ENCODE measurements at places on chromosomes 2 and 18. TPM values are rescaled to one million over a fixed set of nuclear protein-coding genes. Genes with fewer than 3 reads are reported as not detected.

The HSBP1L1 gene
- total RNA-seq = 25.7 TPM

The GPATCH11 gene
- 7.5 TPM for total RNA-seq

The OR6B2 gene
- total RNA-seq = not detected

The UGT1A3 gene
- total RNA-seq = 0.64 TPM

The TPO gene
- total RNA-seq = not detected

The CLASP1 gene
- 46.1 TPM for total RNA-seq
